ENCODE measurements at places on chromosomes 13 and 19.

DNA sequence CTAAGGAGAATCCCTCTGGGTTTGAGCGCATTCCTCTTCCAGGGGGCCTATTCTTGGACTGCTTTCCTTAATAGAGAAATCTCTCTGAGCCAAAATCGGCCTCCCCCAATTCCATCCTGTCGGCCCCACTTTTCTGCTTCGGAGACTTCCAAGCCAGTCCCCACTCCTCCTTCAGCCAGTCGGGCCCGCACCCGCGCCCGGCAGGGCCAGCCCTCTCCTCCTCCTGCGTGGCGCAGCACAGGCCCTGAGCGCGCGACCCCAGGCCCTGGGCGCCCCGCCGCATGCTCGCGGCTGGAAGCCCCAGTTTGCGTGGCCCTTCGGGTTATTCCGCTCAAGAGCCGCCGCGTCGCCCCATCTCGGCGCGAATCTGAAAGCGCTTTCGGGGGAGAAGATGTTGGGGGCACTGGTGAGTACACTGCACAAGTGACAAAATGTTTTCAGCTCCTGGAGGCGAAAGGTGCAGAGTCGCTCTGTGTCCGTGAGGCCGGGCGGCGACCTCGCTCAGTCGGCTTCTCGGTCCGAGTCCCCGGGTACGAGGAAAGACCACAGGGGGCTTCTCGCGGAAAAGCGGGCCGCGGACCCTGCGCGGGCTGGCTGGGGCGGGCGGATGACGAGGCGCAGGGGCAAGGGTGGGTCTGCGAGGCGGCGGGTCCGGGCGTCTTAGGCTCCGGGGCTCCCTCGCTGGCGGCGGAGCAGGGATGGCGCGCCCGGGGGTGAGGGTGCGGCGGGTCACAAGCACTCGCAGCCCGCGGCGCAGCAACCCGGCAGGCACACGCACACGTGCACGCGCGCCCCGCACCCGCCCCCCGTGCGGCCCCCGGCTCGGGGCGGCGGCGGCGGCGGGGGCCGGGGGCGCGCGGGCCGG, at the start of gene IL17D:
IL17D (plus strand) TSS at position 785 of the 865 bp plus-strand sequence. CDS start 303 bp downstream, outside the sequence.
- peak; percentile 73 for DNase-seq
- H3K36me3 ChIP-seq, result no peaks in the 10 kb centered on the region
- H3K27ac ChIP-seq, result no peak within 1 kb of the TSS
- no peaks in the 10 kb centered on the region for H3K27me3 ChIP-seq
- peak within 1 kb of the TSS; percentile 85 for H3K4me3 ChIP-seq

DNA sequence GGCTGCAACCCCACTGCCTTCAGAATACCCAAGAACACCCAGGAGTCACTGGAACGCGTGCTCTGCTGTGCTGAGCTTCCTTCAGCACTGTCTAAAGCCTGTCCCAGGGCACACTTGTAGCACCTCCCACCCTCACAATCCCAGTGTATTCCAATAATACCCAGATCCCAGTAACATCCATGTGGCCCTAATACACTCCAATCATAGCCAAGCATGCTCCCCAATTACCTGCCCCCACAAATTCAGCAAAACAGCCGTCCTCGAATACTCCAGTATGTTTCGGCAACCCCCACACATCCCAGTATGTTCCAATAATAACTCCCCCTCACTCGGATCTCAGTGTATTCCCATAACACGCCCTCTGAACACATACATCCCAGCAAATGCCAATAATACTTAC, 29.2 kb downstream of the SHANK1 start:
- H3K36me3 ChIP-seq, result no peaks in the 10 kb centered on the region
- H3K4me3 ChIP-seq, result no peak overlapping the region
- no peak overlapping the region for H3K27ac ChIP-seq
- H3K27me3 ChIP-seq, result no peaks in the 10 kb centered on the region
- DNase-seq, result no peak

DNA sequence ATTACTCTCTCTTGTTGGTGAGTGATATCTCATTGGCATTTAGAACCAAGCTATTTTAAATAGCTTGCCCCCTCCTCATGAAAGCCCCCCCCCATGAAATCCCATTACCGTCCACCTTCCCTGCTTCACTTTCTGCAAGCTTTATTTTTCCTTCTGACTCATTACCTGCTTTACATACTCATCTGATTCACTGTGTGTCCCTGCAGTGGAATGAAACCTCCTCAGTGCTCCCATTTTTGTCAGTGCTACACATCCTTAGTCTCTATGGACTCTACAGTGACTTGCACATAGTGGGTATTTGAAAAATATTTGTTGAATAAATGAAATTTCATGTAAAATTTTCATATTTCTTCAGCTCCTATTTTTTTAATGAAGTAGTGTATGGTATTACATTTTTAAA, 62.3 kb downstream of the DOCK9 start:
- H3K36me3 ChIP-seq, result no peaks in the 10 kb centered on the region
- H3K4me1 ChIP-seq, result no peaks in the 10 kb centered on the region
- no peaks in the 10 kb centered on the region for H3K27me3 ChIP-seq
- DNase-seq, result peak; percentile 19

GRCh38 chr19:56153507-56153906, 12.4 kb downstream of the ZNF444 start:
- H3K4me3 ChIP-seq, result no peak overlapping the region
- no peak overlapping the region for H3K27ac ChIP-seq
- no peaks in the 10 kb centered on the region for H3K27me3 ChIP-seq
- no peak for DNase-seq

GRCh38 chr13:59301174-59301567, 862.6 kb downstream of the DIAPH3 start:
- no peaks in the 10 kb centered on the region for H3K36me3 ChIP-seq
- no peaks in the 10 kb centered on the region for H3K27me3 ChIP-seq
- H3K4me1 ChIP-seq, result no peaks in the 10 kb centered on the region
- no peak overlapping the region for H3K4me3 ChIP-seq

- no peak overlapping the region for H3K27ac ChIP-seq
- H3K4me3 ChIP-seq, result no peak overlapping the region
- H3K36me3 ChIP-seq, result no peaks in the 10 kb centered on the region
- DNase-seq, result no peak
- H3K27me3 ChIP-seq, result no peaks in the 10 kb centered on the region
Observed at GRCh38 chr19:58509731-58510083, 2.1 kb downstream of the SLC27A5 start.

DNA sequence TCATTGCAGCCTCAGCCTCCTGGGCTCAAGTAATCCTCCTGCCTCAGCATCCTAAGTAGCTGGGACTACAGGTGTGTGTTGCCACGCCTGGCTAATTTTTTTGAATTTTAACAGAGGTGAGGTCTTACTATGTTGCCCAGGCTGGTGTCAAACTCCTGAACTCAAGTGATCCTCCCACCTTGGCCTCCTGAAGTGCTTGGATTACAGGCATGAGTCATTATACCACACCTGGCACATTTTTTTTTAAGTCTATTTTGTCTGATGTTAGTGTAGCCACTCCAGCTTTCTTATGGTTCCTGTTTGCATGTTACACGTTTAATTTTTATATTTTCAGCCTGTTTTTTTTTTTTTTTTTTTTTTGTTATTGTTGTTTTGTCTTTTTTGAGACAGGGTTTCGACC, 24.8 kb downstream of the KDM4B start:
- H3K27me3 ChIP-seq, result no peaks in the 10 kb centered on the region
- no peak overlapping the region for H3K27ac ChIP-seq
- no peak for DNase-seq

DNA sequence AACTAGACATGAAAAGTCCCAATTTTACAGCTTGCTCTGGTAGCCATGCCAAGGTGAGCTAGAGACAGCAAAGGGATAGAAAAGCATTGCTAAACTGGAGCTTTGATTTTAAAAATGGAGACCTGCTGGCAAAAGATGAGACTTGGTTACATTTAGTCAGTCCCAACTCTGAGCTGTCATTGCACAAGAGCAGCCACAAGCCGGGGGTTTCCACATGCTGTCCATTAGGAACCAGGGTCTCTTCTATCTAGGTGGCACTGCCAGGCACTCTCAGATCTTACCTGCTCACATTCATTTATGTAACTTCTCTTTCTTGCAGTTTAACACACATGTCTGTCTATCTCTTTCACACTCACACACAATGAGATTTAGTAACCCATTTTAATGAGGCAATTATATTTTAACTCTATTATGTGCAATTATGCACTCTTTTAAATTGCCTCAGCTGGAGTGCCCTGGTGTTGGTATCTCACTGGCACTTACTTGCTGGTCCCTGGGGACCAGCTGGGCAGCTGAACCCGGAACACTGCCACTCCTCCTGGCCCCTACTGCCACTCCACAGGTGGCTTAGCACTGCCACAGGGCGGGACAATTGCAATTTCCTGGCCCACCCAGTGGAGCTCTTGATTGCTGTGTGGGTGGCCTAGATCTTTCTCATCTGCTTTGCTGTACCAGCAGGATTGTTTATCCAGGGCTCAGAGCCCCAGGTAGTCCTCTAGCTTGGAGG, 112.5 kb downstream of the COG6 start:
- H3K4me1 ChIP-seq, result peaks cover 15% of the 10 kb centered on the region
- DNase-seq, result no peak
- H3K4me3 ChIP-seq, result no peak overlapping the region
- H3K27ac ChIP-seq, result no peak overlapping the region
- no peaks in the 10 kb centered on the region for H3K36me3 ChIP-seq

- H3K4me1 ChIP-seq, result no peaks in the 10 kb centered on the region
- H3K27ac ChIP-seq, result no peak overlapping the region
- no peak for DNase-seq
- H3K4me3 ChIP-seq, result no peak overlapping the region
Observed at GRCh38 chr19:5479958-5480357, 24.7 kb downstream of the ZNRF4 start.

DNA sequence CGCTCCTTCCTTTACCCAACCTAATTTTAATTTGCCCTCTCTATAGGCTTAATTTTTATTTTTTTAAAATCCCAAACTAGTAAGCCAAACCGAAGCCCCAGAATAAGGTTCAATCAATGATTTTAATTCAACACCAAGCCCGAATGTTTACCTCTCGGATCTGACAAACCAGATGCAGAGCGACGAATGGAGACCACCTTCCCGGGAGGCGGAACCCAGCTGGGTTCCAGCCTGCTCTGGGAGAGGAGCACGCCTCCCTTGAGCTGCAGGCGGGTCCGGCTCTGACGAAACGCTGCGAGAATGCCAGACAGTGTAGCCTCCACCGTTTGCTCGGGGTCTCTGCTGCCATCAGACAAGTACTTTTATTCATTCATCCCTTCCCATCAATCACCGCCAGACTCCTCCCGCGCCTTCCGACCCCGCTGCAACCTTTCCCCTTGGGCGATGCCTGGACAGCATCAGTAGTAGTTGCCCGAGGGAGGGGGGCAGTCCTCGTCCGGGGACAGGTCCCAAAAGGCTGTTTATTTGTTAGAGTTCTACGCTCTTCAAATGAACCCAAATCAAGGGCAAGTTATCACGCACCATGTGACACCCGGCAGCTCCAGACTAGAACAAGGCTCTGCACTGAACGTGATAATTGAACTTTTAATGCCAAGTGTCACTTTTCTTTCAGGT, 752 bp upstream of the EDNRB start:
- no peaks in the 10 kb centered on the region for H3K36me3 ChIP-seq
- DNase-seq, result no peak
- no peak overlapping the region for H3K27ac ChIP-seq
- no peaks in the 10 kb centered on the region for H3K4me1 ChIP-seq
- H3K27me3 ChIP-seq, result no peaks in the 10 kb centered on the region

- no peaks in the 10 kb centered on the region for H3K27me3 ChIP-seq
- H3K27ac ChIP-seq, result no peak overlapping the region
- H3K36me3 ChIP-seq, result no peaks in the 10 kb centered on the region
- no peak overlapping the region for H3K4me3 ChIP-seq
- no peak for DNase-seq
Observed at GRCh38 chr13:75645141-75645540, 9.0 kb downstream of the LMO7 start.

DNA sequence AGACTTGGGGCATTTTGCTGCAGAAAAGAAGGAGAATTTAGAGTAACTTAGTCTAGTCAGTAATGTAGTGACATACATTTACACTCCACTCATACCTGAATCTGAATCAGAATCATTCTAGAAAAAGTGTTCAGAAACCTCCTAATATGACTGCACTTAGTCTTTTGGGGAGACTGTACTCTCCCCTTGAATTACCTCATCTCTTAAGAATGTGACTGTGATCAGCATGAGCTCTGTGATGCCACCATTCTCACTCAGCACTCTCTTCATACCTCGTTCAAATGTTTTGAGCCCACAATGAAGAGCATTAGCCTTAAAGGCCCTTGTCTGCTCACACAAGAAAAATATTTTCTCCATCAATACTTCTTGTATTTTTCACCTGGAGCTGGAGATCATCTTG, 229.4 kb downstream of the FGF14 start:
- no peaks in the 10 kb centered on the region for H3K4me1 ChIP-seq
- no peaks in the 10 kb centered on the region for H3K36me3 ChIP-seq
- H3K4me3 ChIP-seq, result no peak overlapping the region
- DNase-seq, result no peak
- H3K27ac ChIP-seq, result no peak overlapping the region
- no peaks in the 10 kb centered on the region for H3K27me3 ChIP-seq

- H3K36me3 ChIP-seq, result no peaks in the 10 kb centered on the region
- no peak for DNase-seq
- no peaks in the 10 kb centered on the region for H3K4me1 ChIP-seq
Observed at GRCh38 chr13:37369616-37370015, 229.0 kb downstream of the POSTN start.

DNA sequence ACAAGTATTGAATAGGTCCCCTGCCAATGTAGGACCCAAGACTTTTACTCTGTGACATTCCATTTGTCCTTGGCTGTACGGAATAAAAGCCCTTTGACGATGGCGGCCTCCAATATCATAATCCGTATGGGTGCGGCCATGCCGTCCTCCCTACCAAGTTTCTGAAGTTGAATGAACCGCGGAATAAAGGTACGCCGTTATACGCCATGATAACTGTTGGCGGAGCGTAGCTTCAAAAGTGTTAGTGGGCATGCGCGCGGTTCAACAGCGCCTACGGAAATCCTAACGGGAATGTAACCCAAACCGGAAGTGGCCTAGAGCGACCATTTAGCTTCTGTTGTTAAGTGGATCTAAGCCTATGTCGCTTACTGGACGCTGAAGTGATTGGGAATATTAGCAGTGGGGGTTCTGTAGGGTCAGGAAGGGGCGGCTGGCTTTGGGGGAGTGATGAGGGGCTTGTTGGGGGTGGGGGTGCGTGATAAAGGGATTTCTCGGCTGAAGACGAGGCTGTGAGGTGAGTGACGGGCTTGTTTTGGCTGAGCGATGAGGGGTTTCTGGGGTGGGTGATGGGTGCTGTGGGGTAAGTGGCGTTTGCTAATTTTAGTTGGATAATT, at the start of gene ZNF175:
ZNF175 (plus strand) TSS at position 322 of the 614 bp plus-strand sequence. CDS start 2,047 bp downstream, outside the sequence.
- no peak within 1 kb of the TSS for H3K27ac ChIP-seq
- peak; percentile 99 for DNase-seq
- peak within 1 kb of the TSS; percentile 93 for H3K4me3 ChIP-seq
- H3K27me3 ChIP-seq, result no peaks in the 10 kb centered on the region
- peaks cover 27% of the 10 kb centered on the region for H3K36me3 ChIP-seq

- no peak for DNase-seq
Observed at GRCh38 chr19:19315444-19315843, 4.9 kb downstream of the SUGP1 start.

GRCh38 chr13:109605846-109606245, 180.5 kb downstream of the IRS2 start:
- H3K4me1 ChIP-seq, result no peaks in the 10 kb centered on the region
- no peak overlapping the region for H3K4me3 ChIP-seq
- no peaks in the 10 kb centered on the region for H3K36me3 ChIP-seq
- DNase-seq, result no peak

- no peak for DNase-seq
- no peaks in the 10 kb centered on the region for H3K27me3 ChIP-seq
- no peak overlapping the region for H3K4me3 ChIP-seq
- H3K4me1 ChIP-seq, result no peaks in the 10 kb centered on the region
- no peaks in the 10 kb centered on the region for H3K36me3 ChIP-seq
Observed at GRCh38 chr13:84129966-84130365, 247.7 kb upstream of the SLITRK1 start.

- H3K36me3 ChIP-seq, result no peaks in the 10 kb centered on the region
- no peaks in the 10 kb centered on the region for H3K27me3 ChIP-seq
- H3K27ac ChIP-seq, result no peak overlapping the region
- DNase-seq, result peak; percentile 72
- no peaks in the 10 kb centered on the region for H3K4me1 ChIP-seq
- no peak overlapping the region for H3K4me3 ChIP-seq
Observed at GRCh38 chr19:10471909-10472308, 31.2 kb downstream of the KEAP1 start.
